Activated CD8-positive, alpha-beta T cell treated with anti-CD3 and anti-CD28 coated beads, Interleukin-2, amount 10 ng/mL, durations not matched to agents 7 days and 5 days (primary cell): ENCODE measurements at places on chromosomes 1 and 21. TPM values are rescaled to one million over a fixed set of nuclear protein-coding genes. Genes with fewer than 3 reads are reported as not detected.

DNA sequence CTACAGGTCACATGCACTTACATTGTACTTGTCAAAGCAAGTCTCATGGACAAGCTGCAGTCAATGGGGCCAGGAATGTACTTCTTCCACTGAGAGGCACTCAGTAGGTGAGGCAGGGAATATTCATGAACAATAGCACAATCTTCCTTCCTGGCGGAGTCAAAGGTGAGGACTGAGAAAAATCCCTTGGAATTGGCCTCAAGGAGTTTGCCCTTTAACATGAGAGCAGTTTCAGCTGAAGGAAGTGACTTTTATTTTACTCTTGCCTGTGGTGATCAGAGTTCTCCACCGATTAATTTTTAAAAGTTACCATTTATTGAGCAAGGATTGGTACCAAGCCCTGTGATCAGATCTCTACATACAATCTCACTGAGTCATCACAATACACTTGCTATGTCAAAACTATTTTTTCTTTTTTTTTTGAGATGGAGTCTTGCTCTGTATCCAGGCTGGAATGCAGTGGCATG lies 11.2 kb upstream of the AK2 start:
- peaks cover 1% of the 10 kb centered on the region for H3K36me3 ChIP-seq
- no peak overlapping the region for H3K27ac ChIP-seq
- H3K27me3 ChIP-seq = peaks cover 12% of the 10 kb centered on the region
- no peak for DNase-seq
- peaks cover 27% of the 10 kb centered on the region for H3K4me1 ChIP-seq
- no peak overlapping the region for H3K4me3 ChIP-seq

DNA sequence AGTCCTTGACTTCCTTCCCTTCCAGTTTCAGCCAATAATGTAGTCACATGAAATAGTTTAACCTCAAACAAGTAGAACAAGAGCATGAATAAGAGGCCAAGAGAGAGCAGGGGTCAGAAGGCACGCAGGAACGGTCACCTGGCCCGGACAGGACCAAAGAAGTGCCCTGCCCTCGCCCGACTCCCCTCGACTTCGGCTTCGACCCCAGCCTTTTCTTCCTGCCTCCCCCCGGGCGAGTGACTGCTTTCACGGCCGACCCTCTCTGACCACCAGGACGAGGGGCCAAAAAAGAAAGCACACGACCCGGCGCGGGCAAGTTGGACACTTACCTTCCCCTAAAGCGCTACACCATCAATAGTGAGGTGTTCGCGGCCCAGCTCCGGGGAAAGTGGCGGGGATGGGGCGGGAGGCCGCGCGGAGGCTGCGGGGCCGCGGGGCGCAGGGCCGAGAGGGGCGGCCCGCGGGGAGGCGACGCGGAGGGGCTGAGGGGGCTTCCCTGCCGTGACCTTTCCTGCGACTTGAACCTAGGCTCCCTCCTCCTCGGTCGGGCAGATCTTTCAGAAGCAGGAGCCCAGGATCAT lies 519 bp downstream of the RERE start:
- H3K27ac ChIP-seq = peak overlapping the region; percentile 87
- peak overlapping the region; percentile 84 for H3K4me3 ChIP-seq
- peaks cover 4% of the 10 kb centered on the region for H3K36me3 ChIP-seq
- H3K27me3 ChIP-seq = peaks cover 7% of the 10 kb centered on the region
- peaks cover 37% of the 10 kb centered on the region for H3K4me1 ChIP-seq

DNA sequence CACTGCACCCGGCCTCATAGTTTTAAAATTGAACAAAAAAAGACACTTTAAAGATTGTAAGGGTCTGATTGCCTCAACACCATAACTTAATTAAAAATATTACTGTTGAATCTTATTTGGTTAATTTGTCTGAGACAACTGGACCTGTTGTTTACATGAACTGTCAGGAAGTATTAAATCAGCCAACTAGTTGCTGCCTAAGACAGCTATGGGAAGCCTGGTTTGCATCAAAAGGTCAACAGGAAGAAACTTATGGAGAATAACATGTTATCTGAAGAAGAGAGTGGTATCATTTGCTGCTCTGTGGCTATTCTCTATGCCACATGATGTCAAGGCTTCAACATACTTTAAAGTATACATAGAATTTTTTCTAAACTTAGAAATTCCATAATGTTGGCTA lies 853.5 kb upstream of the ADAMTS5 start:
- H3K4me3 ChIP-seq = no peak overlapping the region
- no peak overlapping the region for H3K27ac ChIP-seq
- no peak for DNase-seq
- no peaks in the 10 kb centered on the region for H3K4me1 ChIP-seq
- H3K27me3 ChIP-seq = no peaks in the 10 kb centered on the region
- no peaks in the 10 kb centered on the region for H3K36me3 ChIP-seq

- no peak overlapping the region for H3K4me3 ChIP-seq
- no peak overlapping the region for H3K27ac ChIP-seq
- peaks cover 5% of the 10 kb centered on the region for H3K4me1 ChIP-seq
- H3K27me3 ChIP-seq = no peaks in the 10 kb centered on the region
Measured at GRCh38 chr1:167291539-167292185, 71.0 kb downstream of the POU2F1 start.

DNA sequence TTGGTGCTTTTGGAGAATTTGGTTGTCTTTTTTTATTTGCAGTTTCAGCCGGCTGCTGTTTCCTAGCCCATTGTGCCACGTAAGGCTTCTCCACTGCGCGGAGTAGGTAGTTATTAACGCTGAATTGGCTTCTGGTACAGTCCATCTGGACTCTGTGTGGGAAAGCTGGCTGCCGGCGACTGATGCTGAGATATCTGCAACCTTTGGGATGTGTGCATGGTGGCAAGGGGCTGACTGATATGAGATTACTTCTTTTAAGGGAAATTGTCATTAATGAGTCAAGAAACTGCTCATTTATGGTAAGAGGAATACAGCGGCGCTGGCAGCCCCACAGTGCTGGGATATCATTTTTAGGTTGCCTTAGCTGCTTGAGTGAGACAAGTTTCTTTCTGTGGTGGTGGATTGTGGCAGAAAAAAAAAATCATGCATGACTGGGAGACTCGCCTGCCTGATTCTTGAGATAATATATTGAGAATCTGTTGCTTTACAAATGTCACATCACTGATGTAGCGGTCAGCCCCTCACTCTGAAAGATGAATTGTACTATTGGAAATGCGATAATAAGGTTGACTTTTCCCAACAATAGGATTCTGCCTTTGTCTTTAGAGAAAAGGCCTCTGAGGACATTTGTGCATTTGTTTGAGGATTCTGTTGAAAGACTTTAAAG lies 2.5 kb upstream of the ELAVL4 start:
- H3K27ac ChIP-seq = no peak overlapping the region
- no peaks in the 10 kb centered on the region for H3K36me3 ChIP-seq
- no peak overlapping the region for H3K4me3 ChIP-seq
- H3K27me3 ChIP-seq = peaks cover 27% of the 10 kb centered on the region
- no peak for DNase-seq
- peaks cover 14% of the 10 kb centered on the region for H3K4me1 ChIP-seq

- no peak overlapping the region for H3K27ac ChIP-seq
- DNase-seq = peak; percentile 21
- H3K4me1 ChIP-seq = no peaks in the 10 kb centered on the region
- H3K27me3 ChIP-seq = no peaks in the 10 kb centered on the region
- H3K36me3 ChIP-seq = no peaks in the 10 kb centered on the region
Measured at GRCh38 chr1:58392083-58392482, 154.4 kb downstream of the OMA1 start.

Gene AUNIP
- 7.8 TPM for total RNA-seq
